ENCODE measurements at places on chromosomes 6 and 20.

GRCh38 chr6:79034865-79035264 is 43.2 kb downstream of the PHIP start:
- DNase-seq: no peak

- DNase-seq: no peak
These were observed 40.1 kb upstream of the AKIRIN2 start for GRCh38 chr6:87742106-87742505.

DNA sequence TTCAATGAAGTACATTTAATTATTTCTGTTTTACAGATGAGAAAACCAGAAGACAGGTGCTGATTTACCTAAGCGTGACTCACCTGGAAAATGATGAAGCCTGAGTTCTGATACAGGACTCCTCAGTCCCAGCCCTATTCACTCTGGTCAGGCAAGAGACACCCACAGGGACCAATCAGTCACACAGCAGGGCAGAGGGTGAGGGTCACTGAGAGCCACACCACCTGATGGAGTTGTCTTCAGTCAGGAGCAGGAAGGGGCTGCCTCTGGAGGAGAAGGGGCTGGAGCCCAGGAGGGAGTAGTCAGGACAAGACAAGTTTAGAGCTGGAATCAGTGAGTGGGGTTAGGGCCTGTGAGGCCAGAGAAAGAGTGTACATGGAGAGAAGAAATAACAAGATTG is 251.2 kb upstream of the MOCS1 start:
- DNase-seq: no peak

DNA sequence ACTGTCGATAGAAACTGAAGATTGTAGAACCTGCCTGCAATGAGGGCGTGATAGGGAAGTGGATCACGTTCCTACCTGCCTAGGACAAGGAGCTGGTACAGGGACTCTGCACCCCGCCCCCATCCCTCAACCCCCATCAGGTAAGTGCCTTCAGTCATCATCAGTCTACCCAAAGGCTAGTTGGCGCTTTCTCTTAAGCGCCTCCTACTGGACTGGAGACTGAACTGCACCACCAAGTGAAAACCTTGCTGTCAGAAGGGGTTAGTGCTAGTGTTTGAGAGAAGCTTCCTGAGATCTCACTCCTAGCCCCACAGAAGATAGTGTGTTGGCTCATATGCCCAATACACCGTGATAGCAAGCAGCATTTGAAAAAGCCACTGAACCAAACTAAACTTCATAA is 706.5 kb upstream of the MAN1A1 start:
- no peak for DNase-seq

- no peak for DNase-seq
These were observed 676.2 kb downstream of the HDGFL1 start for GRCh38 chr6:23245572-23245971.

Measured in smooth muscle cell of the brain vasculature (primary cell).